ENCODE measurements at places on chromosomes 7 and 10. TPM values are rescaled to one million over a fixed set of nuclear protein-coding genes. Genes with fewer than 3 reads are reported as not detected.

GRCh38 chr7:151671514-151671913 lies 151.8 kb upstream of the RHEB start:
- H3K4me3 ChIP-seq = no peak overlapping the region
- no peaks in the 10 kb centered on the region for H3K36me3 ChIP-seq
- H3K4me1 ChIP-seq = peaks cover 8% of the 10 kb centered on the region
- H3K27me3 ChIP-seq = peaks cover 5% of the 10 kb centered on the region
- no peak overlapping the region for H3K27ac ChIP-seq
- no peak for DNase-seq

GRCh38 chr7:117931314-117931713 lies 58.1 kb upstream of the CTTNBP2 start:
- peaks cover 4% of the 10 kb centered on the region for H3K36me3 ChIP-seq
- H3K27me3 ChIP-seq = no peaks in the 10 kb centered on the region
- no peak for DNase-seq
- H3K4me3 ChIP-seq = no peak overlapping the region
- H3K27ac ChIP-seq = no peak overlapping the region

GRCh38 chr10:12834116-12834665 lies 167.3 kb downstream of the CCDC3 start:
- H3K36me3 ChIP-seq = no peaks in the 10 kb centered on the region
- H3K4me1 ChIP-seq = no peaks in the 10 kb centered on the region
- no peak overlapping the region for H3K4me3 ChIP-seq
- peaks cover 15% of the 10 kb centered on the region for H3K27me3 ChIP-seq

- no peak overlapping the region for H3K4me3 ChIP-seq
- peak overlapping the region; percentile 49 for H3K27ac ChIP-seq
- peaks cover 6% of the 10 kb centered on the region for H3K36me3 ChIP-seq
- H3K27me3 ChIP-seq = no peaks in the 10 kb centered on the region
- no peak for DNase-seq
Observed at GRCh38 chr10:112815269-112816032, 134.6 kb upstream of the TCF7L2 start.

DNA sequence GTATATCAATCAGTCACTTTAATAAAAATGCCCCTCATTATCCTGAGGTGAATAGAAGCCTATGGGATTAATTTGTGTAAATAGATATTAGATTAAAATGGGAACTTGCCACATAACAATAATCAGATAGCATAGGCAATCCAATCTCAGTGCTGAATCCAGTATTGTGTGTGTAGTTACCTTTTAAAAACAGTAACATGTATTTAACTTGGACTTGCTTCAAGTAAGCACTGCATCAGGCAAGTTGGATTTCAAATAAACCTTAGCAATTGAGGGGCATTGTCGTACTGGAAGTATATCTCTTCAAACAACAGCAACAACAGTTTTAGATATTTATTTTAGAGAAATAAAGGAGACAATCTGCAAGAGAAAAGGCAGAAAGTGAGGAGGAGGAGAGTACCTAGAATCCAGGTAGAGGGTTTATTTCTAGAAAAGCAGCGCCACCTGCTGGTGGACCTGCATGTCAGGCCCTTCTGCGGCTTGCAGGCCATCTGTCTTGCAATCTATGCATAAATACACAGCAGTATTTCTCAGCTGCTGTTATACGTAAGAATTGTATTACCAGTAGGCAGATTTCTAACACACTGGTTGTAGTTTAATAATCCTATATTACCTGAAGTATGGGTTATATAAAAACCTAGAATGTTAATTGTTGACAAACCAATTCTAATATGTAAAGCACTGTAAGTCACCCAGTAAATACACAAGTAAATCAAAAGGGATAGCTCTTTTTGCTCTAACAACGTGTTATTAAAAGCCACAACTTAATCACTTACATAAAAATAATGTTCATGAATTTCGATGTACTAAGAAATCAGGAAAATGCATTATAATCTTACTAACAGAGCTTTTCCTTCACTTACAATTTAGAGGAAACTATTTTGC lies 652.8 kb downstream of the KCNMA1 start:
- no peak overlapping the region for H3K27ac ChIP-seq
- no peaks in the 10 kb centered on the region for H3K4me1 ChIP-seq
- H3K4me3 ChIP-seq = no peak overlapping the region
- H3K36me3 ChIP-seq = no peaks in the 10 kb centered on the region
- H3K27me3 ChIP-seq = peaks cover 13% of the 10 kb centered on the region
- peak; percentile 72 for DNase-seq

GRCh38 chr10:119250641-119251314 lies 43.4 kb downstream of the GRK5 start:
- DNase-seq = no peak
- H3K36me3 ChIP-seq = no peaks in the 10 kb centered on the region
- no peak overlapping the region for H3K27ac ChIP-seq

- H3K36me3 ChIP-seq = no peaks in the 10 kb centered on the region
- DNase-seq = no peak
- no peak overlapping the region for H3K4me3 ChIP-seq
Observed at GRCh38 chr7:121796936-121797656, 75.9 kb upstream of the PTPRZ1 start.

DNA sequence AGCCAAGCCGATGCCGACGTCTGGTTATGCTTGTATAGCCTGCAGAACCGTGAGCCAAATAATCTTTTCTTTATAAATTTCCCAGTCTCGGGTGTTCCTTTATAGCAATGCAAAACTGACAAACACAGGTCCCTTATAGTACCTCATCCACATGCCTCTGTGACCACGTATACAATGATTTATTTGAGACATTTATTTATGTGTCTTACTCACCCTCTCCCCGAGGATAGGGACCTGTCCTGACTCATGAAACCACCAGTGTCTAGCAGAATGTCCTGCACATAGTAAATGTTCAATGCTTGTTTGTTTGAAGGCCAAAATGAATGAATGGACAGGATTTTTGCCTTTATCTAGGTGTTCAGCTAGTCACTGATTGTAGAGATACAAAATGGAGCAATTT lies 147.9 kb upstream of the FZD8 start:
- H3K36me3 ChIP-seq = no peaks in the 10 kb centered on the region
- H3K4me3 ChIP-seq = no peak overlapping the region

DNA sequence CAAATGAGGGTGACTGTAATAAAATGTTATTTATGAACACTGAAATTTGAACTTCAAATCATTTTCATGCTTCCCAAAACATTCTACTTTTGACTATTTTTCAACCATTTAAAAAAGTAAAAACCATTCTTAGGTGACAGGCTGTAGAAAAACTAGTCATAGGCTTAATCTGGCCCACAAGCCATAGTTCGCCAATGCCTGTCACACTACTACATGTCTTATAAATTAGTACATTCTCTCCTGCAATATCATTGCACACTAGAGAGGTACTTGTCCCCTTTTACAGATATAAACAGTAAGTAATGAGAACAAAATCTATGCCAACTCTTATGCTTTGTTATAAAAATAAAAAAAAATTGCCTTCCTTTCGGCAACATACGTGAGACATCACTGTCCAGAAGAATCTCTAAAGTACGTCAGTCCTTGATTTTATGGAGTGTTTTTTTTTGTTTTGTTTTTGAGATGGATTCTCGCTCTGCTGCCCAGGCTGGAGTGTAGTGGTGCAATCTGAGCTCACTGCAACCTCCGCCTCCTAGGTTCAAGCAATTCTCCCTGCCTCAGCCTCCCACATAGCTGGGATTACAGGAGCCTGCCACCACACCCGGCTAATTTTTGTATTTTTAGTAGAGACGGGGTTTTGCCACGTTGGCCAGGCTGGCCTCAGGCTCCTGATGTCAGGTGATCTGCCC lies 23.2 kb downstream of the UPF2 start:
- H3K4me1 ChIP-seq = no peaks in the 10 kb centered on the region
- no peak for DNase-seq
- no peak overlapping the region for H3K4me3 ChIP-seq
- H3K27ac ChIP-seq = no peak overlapping the region

- H3K27me3 ChIP-seq = no peaks in the 10 kb centered on the region
- no peak for DNase-seq
- no peak overlapping the region for H3K4me3 ChIP-seq
- no peak overlapping the region for H3K27ac ChIP-seq
- peaks cover 4% of the 10 kb centered on the region for H3K36me3 ChIP-seq
Observed at GRCh38 chr7:75945297-75946168, 30.6 kb downstream of the POR start.

- H3K4me3 ChIP-seq = no peak overlapping the region
- no peak for DNase-seq
- peaks cover 10% of the 10 kb centered on the region for H3K36me3 ChIP-seq
Observed at GRCh38 chr7:23443974-23444373, 26.3 kb downstream of the IGF2BP3 start.

DNA sequence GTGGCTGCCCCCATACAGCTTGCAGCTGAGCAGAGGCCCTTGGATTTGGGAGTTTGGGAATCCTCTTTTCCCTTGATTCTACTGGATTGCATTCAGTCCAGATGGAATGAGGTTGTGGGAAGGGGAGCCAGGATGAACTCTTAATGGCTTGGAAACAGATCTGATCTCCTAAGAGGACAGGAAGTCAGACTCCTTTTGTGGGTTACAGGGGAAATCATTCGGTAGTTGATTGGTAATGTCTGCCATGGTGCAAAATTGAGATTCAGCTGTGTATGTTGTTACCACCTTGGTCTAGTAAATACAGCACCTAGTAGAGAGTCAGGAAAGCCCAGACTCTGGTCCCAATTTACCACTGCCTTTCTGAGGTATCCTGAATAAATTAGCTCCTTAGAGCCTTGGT lies 144.2 kb upstream of the TNRC18 start:
- no peak overlapping the region for H3K27ac ChIP-seq
- peaks cover 7% of the 10 kb centered on the region for H3K4me1 ChIP-seq
- DNase-seq = no peak
- no peaks in the 10 kb centered on the region for H3K36me3 ChIP-seq

- H3K27ac ChIP-seq = no peak overlapping the region
- DNase-seq = no peak
- H3K4me1 ChIP-seq = no peaks in the 10 kb centered on the region
- peaks cover 10% of the 10 kb centered on the region for H3K27me3 ChIP-seq
Observed at GRCh38 chr7:134394056-134394455, 64.8 kb downstream of the AKR1B1 start.

GRCh38 chr7:150375662-150376521 lies 3.2 kb upstream of the ZNF775 start:
- H3K27ac ChIP-seq = peak overlapping the region; percentile 7
- H3K27me3 ChIP-seq = no peaks in the 10 kb centered on the region
- peaks cover 10% of the 10 kb centered on the region for H3K36me3 ChIP-seq
- peaks cover 36% of the 10 kb centered on the region for H3K4me1 ChIP-seq
- no peak overlapping the region for H3K4me3 ChIP-seq
- no peak for DNase-seq

DNA sequence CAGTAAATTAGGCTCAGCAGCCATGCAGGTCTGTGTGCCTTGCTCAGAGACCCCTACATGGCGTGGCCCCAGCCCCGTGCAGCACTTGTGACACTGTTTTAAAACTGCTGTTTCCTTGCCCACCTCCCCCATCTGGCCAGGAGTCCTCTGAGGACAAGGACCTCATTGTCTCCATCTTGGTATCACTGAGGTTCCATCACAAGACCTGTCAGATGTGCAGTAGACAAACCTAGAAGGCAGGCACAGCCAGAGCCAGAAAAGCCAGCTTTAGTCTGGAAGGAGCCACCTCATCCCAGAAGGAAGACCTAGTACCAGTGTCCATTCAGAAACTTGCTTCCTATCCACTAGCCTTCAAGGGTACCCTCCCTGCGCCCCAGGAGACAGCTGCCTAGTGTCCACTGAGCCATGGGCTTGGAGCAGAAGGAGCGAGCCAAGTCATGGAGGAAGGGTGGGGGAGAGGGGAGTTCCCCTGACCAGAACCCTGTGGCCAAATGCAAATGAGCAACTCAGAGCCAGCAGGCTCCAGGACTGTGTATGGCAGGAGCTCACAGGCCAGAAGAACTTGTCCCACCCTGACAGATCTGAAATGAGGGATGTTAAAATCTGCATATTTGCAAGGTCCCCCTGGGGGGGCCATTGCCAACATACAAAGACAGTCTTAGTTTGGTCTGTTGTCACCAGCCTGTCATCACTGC lies 176.1 kb downstream of the SH3PXD2A start:
- no peak for DNase-seq
- H3K4me1 ChIP-seq = peaks cover 14% of the 10 kb centered on the region
- peaks cover 1% of the 10 kb centered on the region for H3K36me3 ChIP-seq
- H3K27me3 ChIP-seq = no peaks in the 10 kb centered on the region

DNA sequence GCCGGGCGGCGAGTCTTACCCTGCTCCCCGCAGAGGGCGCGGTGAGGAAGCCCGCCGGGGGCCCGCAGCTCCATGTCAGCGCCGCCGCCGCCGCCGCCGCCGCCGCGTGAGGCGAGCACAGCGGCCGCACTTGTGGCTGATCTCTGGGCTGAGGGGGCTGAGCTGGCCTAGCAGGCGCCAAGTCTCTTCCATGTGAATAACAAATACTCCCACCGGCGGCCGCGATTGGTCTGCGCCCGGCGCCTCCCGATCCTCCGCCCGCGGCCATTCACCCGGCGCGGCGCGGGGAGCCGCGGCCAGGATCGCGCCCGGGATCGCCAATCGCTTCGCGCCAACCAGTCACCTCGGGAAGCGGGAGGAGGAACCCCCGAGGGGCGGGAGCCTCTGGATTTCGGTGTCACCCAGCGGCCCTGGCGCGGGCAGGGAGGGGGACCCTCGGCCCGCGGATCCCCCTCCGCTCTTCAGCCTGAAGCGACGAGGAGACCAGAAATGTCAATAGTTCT lies at the start of gene GRM8:
TSS of gene GRM8 (minus strand) at position 164 of the 503 bp plus-strand sequence.
- H3K4me3 ChIP-seq = peak within 1 kb of the TSS; percentile 82
- peaks cover 76% of the 10 kb centered on the region for H3K27me3 ChIP-seq
- no peaks in the 10 kb centered on the region for H3K36me3 ChIP-seq
- H3K27ac ChIP-seq = peak within 1 kb of the TSS; percentile 33

DNA sequence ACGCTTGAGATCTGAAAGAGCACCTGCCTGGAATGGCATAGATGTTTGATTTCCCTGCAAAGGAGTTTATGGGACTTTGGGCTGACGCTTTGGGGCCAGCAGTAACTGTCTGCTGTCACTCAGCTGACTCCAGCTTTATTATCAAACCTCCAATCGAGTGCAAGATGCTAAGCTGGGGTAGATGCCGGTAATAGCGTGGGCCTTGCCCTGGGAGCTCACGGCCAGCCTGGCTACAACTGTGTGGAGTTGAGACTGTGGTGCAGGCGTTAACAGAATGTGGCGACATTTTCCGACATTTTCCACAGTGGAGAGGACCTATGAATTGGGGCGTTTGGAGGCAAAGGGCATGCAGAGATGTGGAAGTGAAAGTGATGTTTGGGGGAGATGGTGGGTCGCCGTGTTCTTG lies 1.3 kb downstream of the CHST12 start:
- H3K36me3 ChIP-seq = no peaks in the 10 kb centered on the region
- no peak for DNase-seq
- H3K27me3 ChIP-seq = peaks cover 3% of the 10 kb centered on the region
- peak overlapping the region; percentile 77 for H3K4me3 ChIP-seq
- H3K4me1 ChIP-seq = peaks cover 21% of the 10 kb centered on the region

GRCh38 chr10:85936161-85936560 lies 430.4 kb downstream of the GRID1 start:
- H3K27me3 ChIP-seq = peaks cover 3% of the 10 kb centered on the region
- no peak overlapping the region for H3K4me3 ChIP-seq
- no peaks in the 10 kb centered on the region for H3K4me1 ChIP-seq
- no peak for DNase-seq

GRCh38 chr10:73065441-73065840 lies 31.2 kb downstream of the P4HA1 start:
- H3K27me3 ChIP-seq = no peaks in the 10 kb centered on the region
- peaks cover 6% of the 10 kb centered on the region for H3K36me3 ChIP-seq
- DNase-seq = no peak
- no peaks in the 10 kb centered on the region for H3K4me1 ChIP-seq
- H3K27ac ChIP-seq = no peak overlapping the region

- peaks cover 31% of the 10 kb centered on the region for H3K27me3 ChIP-seq
- no peaks in the 10 kb centered on the region for H3K36me3 ChIP-seq
- DNase-seq = no peak
- H3K4me3 ChIP-seq = no peak overlapping the region
- H3K27ac ChIP-seq = no peak overlapping the region
Observed at GRCh38 chr10:10845185-10845584, 172.5 kb upstream of the CELF2 start.

Gene CPVL
- total RNA-seq = 22.1 TPM

Gene NMT2
- total RNA-seq = 36.6 TPM

Gene PAX4
- total RNA-seq = 23.6 TPM

Gene GSAP
- 10.9 TPM for total RNA-seq

Gene OR6V1
- total RNA-seq = not detected
